ENCODE measurements at places on chromosomes 1 and 21. TPM values are rescaled to one million over a fixed set of nuclear protein-coding genes. Genes with fewer than 3 reads are reported as not detected.

- DNase-seq, result no peak
These were observed 1018.9 kb upstream of the PRMT6 start for GRCh38 chr1:106037526-106037925.

- no peak for DNase-seq
These were observed 46.9 kb downstream of the IER5 start for GRCh38 chr1:181135437-181135731.

GRCh38 chr1:111099289-111099688 is 40.6 kb downstream of the DRAM2 start:
- no peak for DNase-seq

- peak; percentile 42 for DNase-seq
These were observed 683 bp downstream of the LRRC8D start for GRCh38 chr1:89821322-89822108.

DNA sequence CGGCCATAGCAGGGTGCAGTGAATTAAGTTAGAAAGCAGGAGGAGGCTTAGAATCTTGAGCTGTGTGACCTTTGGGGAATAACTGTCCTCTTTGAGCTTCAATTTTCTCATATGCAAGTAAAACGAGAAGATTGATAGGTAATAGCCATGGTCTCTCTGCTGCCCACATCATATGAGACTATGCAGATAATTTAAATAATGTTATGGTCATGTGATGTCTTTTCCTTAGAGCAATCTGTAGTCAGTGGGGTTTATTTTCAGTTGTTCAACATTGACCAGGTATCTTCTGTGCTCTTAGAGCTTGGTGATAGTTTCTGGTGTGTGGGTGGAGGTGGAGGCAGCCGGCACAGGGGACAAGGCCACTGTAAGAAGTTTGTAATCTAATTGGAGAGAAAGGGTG is 537.1 kb downstream of the KIF26B start:
- DNase-seq, result no peak

The SELE gene
- total RNA-seq, result 0.74 TPM

DNA sequence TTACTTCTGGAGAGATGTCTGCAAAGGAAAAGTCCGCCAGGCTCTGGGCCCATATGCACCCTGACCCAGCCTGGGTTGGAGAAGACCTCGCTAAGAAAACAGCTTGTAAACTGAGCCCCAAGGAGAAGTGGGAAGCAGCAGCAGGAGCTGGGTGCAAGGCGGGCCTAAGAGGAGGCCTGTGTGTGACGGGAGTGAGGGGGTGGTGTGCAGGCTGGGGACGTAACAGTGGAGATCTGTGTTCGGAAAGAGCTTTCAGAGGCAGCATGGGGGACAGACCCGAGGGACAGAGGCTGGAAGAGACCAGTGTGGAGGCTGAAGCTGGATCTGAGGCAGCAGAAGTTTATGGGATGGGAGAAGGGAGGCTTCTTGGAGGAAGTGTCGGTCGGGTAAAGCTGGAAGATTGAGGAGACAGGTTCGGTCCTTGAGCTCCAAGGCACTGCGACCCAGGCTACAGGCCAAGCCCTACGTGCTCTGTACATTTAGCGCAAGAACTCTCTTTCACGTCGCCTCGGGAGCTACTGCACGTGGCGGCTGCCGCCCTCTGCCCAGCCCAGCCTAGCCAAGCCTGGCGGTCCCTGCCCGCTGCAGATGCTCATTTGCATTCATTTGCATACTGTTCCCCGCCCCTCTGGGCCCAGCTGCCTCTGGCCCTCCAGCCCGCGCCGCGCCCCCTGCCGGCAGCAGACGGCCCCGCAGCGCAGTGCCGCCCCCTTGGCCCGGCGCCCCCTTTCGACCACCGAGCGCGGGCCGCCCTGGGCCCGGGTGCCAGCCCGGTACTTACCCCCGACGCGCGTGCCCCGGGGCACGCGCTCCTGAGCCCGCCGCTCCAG is 6.3 kb downstream of the HPCA start:
- peak; percentile 66 for DNase-seq

DNA sequence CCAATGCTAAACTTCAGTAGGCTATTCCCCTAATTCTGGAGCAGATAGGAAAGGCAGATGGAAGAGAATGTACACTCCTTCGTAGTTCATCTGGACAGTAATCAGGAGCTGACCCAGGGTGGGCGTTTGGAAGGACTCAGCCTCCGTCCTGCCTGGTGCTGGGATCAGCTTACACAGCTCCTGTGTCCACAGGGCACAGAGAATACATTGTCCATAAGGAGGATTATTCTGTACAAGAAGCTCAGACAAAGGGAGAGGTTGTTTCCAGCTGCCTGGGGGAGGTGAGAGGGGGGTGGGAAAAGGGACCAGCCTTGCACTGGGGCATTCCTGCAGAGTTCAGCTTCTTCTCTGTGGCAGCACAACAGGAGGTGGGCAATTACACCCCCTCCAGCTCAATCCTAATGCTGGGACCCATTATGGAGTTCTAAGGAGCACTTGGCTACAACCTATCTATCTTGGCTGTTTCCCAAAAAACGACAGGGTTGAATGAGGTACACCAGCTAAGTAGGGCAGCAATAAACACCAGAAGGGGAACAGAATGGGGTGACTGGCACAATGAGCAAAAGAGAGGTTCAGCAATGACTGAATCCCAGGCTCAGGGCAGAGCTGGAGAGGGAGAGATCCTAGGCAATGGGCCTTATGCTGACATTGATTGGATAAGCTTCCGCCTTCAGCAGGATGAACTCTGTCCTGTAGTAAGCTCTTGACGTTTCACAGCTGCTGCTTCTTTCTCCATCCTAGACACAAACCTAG is 7.4 kb downstream of the MED8 start:
- DNase-seq, result no peak

GRCh38 chr1:162131400-162132321 is 62.2 kb downstream of the NOS1AP start:
- no peak for DNase-seq

The BSND gene
- not detected for total RNA-seq

GRCh38 chr1:158570480-158570879 is at the start of gene OR6P1:
TSS of gene OR6P1 (minus strand) at chr1:158570580. CDS start at chr1:158563604, 6,976 bp downstream.
- no peak for DNase-seq

- DNase-seq, result no peak
These were observed 564 bp downstream of the DISP1 start for GRCh38 chr1:222815440-222815765.

GRCh38 chr21:44017601-44018000 is 5.5 kb downstream of the TRAPPC10 start:
- no peak for DNase-seq

The PRELP gene
- total RNA-seq, result 60.6 TPM

The TRIM17 gene
- 0.56 TPM for total RNA-seq

GRCh38 chr1:226482975-226483700 is 65.4 kb upstream of the STUM start:
- DNase-seq, result no peak

- no peak for DNase-seq
These were observed 9.5 kb upstream of the HPDL start for GRCh38 chr1:45317166-45317565.

- DNase-seq, result no peak
These were observed 42.9 kb downstream of the FMN2 start for GRCh38 chr1:240134596-240134995.

DNA sequence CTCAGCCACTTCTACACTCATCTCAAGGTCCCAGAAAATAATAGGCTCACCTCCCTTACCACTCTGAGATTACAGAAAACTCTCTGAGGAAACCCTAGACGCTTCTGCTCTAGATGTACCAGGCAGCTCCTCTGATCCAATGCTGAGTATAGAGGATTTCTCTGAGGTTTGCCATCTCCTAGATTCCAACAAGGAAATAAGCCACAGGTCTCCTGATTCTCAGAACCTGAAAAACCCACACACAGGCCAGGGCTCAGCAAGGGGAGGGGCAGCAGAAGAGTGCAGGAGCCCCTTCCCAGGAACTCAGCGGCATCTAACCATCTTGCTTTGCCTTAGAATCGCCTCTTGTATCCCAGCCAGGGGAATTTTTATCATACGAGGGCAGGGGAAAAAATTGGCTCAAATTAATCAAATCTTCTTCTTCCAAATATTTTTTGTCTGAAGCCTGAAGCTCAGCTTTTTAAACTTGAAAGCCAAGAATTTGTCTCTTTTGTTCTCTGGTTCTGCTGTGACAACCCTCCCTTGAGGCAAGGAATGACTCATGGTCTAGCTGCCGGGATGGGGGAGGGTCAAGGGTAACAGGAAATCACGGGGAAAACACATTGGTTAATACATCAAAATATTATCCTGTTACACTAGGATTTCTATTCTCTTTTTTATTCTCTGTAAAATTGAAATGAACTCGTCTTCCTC is 30.8 kb downstream of the GORAB start:
- DNase-seq, result peak; percentile 53

GRCh38 chr1:221217029-221217428 is 337.8 kb downstream of the HLX start:
- DNase-seq, result no peak

DNA sequence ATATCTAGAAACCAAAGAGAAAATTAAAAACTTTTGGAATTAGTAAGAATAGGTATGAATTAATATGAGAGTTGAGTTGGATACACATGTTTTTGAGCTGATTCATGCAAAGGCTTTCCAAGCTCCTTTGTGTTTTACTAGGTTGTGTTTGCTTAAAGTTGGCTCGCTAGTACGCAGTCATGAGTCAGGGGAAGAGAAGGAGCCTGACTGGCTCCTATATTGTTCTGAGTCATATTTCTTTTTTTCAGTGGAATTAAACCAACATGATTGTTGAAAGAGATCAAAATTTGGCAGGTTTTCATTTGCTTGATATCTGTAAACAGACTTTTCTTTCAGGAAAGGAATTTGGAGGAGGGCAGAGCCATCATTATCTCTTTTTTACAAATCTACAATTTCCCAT is 66.7 kb downstream of the MAGI3 start:
- no peak for DNase-seq

The AKNAD1 gene
- not detected for total RNA-seq

GRCh38 chr1:71857862-71858261 is 424.5 kb downstream of the NEGR1 start:
- no peak for DNase-seq

The ST6GALNAC3 gene
- 5.1 TPM for total RNA-seq

DNA sequence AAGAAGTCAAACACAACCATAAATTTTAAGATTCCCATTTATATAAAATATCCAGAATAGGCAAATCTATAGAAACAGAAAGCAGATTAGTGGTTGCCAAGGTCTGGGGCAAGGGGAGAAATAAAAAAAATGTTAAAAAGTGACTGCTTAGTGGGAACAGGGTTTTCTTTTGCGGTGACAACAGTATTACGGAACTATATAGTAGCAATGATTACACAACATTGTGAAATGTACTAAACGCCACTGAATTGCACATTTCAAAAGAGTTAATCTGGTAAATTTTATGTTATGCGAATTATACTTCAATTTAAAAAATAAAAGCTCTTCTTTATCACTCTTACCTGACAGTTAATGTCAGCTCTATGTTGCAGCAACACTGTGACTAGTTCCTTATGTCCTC is 105.2 kb downstream of the ACBD6 start:
- no peak for DNase-seq

The RHBDL2 gene
- not detected for total RNA-seq

DNA sequence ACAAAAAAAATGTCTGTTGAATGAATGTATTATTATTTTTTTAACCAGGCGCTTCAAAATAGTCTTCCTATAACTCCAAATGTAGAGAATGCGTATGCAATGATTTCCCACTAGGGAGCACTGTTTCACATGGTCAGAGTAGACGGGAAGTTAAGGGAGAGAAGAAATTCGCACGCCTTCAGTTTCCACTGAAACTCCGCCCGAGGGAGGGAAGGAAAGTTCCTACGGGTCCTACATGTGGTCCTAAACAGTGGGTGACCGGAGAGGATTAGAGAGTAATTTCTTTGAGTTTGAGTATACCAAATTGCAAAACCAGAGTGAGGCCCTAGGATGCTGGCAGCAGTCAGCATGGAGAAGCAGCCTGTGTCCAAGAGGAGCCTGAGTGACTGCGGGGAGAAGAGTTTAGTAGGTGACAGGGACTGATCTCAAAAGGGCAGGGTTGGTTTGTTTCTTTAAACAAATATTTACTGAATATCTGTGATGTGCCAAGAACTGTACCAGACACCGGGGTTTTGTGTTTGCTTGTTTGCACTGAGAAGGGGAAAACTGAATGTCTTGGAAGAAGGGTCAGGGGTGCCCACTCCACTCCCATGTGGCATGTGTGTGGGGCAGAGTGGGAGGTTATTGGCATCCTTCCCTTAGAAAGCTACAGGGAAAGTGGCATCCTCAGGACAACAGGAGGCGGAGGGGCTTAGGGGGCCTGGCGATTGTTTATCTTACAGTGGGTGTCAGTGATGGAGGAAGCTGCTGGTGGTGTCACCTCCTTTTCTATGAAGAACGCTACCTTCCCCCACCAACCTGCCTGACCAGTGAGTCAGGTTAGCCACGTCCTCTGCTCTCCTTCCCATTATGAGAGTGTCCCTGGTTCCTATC is 22.8 kb downstream of the RNU5D-1 start:
- peak; percentile 26 for DNase-seq

DNA sequence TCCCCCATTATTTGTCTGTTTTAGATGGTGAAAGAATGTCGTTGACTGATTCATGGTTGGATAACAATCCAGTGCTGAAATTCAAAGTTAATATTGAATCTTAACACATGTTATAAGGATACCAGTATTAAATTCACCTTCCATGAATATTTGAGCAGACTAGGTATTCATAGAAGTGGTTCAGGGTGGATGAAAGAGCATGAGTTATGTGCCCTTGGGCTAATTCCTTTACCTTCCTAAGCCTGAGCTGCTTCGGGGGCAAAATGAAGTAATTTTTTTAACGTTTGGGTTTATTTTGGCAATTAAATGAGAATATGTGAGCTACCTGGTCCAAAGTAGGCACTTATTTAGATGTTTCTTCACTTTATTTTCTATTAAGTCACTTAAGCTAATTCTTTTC is 2.7 kb upstream of the PLPPR5 start:
- DNase-seq, result no peak

- no peak for DNase-seq
These were observed 34.9 kb downstream of the FOXO6 start for GRCh38 chr1:41396084-41396483.

- DNase-seq, result peak; percentile 78
These were observed 30.8 kb upstream of the ABCG1 start for GRCh38 chr21:42187976-42188653.

DNA sequence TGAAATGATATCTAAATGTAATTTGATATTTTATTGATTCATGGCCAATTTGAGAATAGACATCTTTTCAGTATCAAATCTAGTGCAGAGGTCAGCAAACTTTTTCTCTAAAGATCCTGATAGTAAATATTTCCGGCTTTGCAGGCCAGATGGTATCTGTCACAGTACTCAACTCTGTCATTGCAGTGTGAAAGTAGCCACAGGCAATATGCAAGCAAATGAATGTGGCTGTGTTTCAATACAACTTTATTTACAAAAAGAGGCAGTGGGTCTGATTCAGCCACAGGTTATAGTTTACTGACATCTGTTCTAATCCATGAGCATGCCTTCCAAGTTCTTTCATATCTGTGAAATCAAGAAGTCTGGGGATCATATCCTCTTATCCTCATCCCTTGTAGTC is 221.2 kb downstream of the PRDM2 start:
- no peak for DNase-seq

DNA sequence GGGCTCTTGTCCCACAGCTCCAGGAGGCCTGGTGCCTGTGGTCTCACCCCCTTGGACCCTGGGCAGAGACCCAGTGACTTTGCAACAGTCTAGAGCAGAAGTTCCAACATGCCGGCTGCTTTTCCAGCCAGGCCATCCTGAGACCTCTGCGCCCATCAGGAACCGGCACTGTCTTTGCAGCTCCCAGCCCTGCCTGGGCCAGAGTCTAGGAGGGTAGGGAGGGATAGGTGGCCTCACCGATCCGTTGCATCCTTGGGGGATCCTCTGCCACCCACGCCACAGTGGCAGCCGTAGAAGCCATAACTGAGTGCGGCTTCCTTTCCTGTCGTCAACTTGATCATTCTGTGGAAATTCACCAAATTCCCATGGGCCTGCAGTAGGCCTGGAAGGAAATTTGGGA is 1.3 kb downstream of the PLA2G2A start:
- DNase-seq, result no peak

- no peak for DNase-seq
These were observed 40.3 kb downstream of the MDM4 start for GRCh38 chr1:204556458-204557052.
